ENCODE measurements at places on chromosomes 5 and 9.

- DNase-seq = no peak
These were observed 68.7 kb downstream of the PKD2L2 start for GRCh38 chr5:137957948-137958347.

DNA sequence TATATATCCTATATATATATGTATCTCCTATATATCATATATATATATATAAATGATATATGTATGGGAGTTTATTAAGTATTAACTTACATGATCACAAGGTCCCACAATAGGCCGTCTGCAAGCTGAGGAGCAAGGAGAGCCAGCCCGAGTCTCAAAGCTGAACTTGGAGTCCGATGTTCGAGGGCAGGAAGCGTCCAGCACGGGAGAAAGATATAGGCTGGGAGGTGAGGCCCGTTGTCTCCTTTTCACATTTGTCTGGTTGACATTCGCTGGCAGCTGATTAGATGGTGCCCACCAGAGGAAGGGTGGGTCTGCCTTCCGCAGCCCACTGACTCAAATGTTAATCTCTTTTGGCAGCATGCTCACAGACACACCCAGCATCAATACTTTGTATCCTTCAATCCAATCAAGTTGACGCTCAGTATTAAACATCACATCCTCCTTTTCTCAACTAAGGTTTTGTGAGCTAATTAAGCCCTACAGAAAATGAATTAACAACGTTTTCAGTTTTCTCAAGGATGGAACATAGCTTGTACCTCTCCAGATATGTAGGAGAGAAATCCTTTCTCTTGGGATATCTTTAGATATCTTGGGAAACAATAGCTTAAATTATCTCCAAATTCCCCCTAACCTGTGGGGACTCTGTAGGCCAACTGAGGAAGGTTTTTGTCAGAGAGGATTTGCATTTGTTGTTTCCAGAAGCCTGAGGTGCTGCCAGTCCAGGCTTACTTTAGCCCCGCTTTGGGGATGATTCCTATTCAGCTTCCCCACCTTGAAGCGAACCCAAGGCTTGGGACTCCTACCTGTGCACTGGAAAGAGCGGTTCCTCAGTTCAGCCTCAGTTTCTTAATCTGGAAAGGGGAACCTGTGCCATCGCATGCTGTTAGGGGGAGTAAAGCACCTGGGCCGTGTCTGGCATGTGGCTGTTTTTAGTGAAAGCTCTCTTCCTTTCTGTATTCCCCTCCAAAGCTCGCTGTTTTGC, 163.2 kb downstream of the CACNA1B start:
- DNase-seq = no peak

DNA sequence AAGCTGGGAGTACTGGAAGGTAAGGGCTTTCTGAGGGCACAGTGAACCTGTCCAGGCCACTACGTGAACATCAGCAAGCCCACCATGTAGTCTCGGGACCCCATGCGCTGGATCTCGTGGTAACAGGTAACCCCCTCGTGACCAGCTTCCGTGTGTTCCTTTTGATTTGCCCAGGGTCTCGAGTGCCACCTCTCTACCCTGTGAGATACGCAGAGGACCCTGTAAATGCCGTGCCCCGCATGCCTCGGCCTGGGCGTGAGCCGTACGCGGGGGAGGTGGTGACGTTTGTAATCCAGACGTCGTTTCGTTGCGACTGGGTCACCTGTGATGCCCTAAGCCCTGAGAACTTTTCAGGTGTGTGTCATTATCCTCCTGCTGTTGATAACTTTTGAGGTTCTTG, 45.5 kb downstream of the TENT4A start:
- DNase-seq = no peak

GRCh38 chr5:79827159-79827629, 137.6 kb downstream of the CMYA5 start:
- no peak for DNase-seq

GRCh38 chr5:134464988-134465815, 53.5 kb upstream of the CDKN2AIPNL start:
- no peak for DNase-seq

GRCh38 chr5:39543335-39543734, 118.6 kb upstream of the DAB2 start:
- DNase-seq = no peak

DNA sequence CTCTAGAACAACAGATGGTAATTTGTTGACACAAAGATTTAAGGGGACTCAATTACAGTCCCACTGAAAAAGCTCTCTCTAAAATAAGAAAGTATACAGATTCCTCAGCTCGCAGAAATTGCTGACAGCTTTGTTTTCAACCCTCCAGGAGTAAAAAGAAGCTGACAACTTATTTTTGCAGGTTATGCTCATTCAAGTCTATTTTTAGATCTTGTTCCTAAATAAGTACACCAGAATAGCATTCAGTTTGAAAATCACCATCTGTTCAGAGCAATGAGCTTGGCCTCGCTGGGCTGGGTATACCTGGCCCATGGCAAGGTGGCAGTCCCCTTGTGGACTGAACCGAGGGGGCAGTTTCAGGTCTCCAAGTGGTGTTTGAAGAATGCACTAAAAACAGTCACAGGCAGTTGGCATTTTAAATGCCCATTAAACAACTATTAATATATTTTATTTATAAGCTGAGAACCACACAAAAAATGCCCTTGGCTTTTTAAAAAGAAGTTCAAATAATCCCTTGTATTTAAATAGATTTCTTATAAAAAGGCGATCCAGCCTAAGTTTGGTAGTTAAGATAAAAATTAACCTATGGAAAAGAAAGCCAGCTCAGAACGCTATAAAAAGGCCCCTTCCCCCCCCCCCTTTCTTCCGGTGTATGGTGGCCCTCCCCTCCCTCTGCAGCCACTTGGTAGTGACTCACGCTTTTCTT, 169.2 kb downstream of the AUH start:
- no peak for DNase-seq

DNA sequence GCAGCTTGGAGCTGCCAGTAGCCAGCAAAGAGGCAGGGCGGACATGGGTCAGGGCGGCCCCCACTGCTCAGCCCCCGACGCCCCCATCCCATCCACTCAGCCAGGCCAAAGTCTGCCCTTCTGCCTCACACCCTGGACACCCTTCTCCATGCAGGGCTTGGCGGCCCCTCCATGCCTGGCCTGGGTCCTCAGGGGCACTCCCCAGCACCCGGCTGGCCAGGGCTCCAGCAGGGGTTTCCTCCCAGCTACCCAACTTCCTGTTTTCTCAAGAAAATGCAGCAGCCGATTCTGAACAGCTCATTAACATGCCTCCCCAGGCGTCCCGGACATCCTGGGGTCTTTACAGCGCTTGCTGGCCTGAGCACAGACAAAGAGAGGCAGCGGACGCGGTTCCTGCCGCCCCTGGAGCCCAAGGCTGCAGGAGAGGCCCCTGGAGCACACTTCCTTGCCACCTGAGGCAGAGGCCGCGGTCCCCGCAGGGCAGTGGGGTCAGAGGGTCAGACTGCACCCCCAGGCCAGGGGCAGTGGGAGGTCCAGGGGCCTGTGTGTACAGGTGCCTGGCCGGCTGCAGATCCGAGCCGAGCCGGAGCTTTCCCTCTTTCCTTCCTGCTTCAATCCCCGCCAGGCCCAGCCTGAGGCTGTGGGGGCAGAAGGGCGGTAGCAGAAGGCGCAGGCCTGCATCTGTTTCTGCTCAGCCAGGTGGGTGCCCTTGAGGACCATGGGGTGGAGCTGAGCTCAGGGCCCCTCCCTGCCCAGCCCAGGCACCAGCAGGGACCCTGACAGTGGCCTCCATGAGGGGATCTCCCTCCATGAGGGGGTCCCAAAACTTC, 18.7 kb upstream of the NRARP start:
- DNase-seq = no peak

- DNase-seq = no peak
These were observed 7.6 kb upstream of the UHRF2 start for GRCh38 chr9:6405371-6405770.

GRCh38 chr5:60822285-60822556, 21.8 kb downstream of the ELOVL7 start:
- DNase-seq = no peak

DNA sequence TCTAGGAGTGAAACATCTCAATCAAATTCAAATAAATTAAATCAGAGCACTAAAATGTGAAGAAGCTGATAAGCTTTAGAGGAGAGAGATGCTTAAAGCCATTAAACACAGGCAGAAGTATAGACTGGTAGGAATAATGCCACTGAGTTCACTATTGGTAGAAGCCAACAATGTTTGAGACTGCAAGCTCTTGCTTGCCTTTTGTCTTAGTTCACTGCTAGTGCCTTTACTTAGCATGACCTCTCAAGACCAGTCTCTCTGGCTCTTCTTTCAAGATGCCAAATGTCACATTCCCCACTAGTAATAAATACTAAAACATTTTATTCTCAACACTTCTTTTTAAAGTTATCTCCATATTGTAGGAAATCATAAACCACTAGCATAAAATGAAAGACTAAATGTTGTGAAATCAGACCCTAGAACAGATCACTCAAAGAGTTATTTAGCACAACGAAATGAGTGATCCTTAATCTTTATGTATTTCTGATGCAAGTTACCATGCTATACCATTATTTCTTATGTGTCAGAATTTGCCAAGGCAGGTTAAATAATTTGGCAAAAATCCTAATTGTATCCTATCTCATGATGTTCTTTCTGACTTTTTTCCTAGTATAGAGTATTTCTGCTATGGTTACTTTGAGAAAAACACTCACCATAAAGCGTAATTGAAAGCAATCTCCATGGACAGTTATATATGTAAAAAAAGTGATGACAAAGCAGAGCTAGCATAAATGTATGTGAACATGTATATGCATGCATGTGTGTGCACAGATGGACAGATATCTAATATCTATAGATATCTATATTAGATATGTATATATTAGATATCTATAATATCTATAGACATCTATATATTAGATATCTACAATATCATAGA, 57.5 kb downstream of the PJA2 start:
- no peak for DNase-seq

DNA sequence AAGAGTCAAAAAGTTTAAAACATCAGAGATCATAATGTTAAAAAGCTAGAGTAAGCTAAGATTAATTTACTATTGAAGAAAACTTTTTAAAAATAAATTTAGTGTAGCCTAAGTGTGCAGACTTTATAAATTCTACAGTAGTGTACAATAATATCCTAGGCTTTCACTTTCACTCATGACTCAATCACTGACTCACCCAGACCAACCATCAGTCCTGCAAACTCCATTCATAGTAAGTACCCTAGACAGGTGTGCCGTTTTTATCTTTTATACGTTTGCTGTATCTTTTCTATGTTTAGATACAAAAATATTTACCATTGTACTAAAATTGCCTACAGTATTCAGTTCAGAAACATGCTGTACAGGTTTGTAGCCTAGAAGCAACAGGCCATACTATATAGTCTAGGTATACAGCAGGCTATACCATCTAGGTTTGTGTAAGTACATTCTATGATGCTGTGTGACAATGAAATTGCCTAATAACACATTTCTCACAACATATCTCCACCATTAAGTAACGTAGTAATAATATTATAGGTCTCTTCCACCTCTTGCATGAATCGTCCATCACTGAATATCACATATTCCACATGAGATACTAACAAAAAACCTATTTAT, 59.2 kb downstream of the MEGF9 start:
- DNase-seq = no peak

DNA sequence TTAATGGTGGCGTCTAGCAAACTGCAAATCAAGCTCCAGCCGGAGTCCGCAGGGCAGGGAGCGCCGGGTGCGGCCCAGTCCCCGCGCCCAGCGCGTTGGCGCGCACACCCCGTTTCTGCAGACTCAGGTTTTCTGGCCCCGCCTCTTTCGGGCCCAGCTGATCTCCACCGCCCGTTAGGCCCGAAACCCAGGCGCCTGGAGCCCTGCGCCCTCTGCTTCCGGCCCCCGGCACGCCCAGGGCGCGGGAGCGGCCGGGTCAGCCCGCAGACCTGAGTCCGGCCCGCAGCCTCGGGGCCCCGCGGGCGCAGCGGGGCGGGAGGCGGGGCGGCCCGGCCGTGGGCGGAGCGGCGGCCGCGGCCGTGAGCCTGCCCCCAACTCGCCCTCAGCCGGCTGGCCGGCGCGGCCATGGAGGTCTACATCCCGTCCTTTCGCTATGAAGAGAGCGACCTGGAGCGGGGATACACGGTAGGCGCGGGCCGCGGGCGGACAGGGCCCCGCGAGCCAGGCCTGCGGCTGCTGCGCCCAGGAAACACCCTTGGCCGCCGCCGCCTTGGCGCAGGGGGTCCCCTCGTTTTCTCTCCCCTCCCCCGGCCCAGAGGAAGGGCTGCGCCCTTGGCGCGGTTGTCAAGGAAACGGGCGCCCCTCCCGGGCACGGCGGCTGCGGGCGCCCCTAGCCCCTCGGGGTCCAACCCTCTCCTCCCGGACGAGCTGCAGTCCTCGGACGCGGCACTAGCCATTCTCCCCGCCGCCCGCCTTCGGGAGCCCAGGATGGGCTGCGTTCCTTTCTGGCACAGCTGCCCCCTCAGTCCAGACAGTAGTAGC, at the start of gene SNX24:
Gene SNX24, plus strand, starts transcription at position 385 of the 822 bp plus-strand sequence. Its CDS starts 21 bp downstream, at position 406.
- peak; percentile 47 for DNase-seq
